Caudate nucleus (tissue), 63 donors: ENCODE measurements at places on chromosomes 2 and 18.

- DNase-seq, result no peak
Observed at GRCh38 chr2:43488737-43489136, 107.1 kb downstream of the THADA start.

GRCh38 chr2:177422271-177422670, 29.7 kb downstream of the AGPS start:
- no peak for DNase-seq

DNA sequence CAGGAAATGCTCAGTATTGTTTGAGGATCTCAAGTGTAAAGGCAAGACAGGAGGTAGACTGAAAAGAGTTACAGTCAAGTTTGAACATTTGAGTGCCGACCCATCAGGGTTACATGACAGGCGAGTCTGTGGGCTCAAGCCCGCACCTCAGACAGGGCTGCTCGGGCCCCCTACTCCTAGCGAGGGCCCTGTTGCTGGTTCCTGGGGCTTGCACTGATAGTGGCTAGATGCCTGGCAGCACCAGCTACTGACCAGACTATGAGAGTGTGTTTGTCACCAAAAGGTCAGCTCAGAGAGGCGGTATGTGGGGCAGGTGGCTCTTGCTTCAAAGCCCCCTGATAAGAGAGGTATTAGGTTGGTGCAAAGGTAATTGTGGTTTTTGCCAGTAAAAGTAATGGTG, 35.6 kb upstream of the CYP27C1 start:
- DNase-seq, result no peak

- no peak for DNase-seq
Observed at GRCh38 chr2:239978411-239978810, 46.7 kb downstream of the NDUFA10 start.

- no peak for DNase-seq
Observed at GRCh38 chr2:55045780-55046179, 4.5 kb downstream of the RTN4 start.

- DNase-seq, result no peak
Observed at GRCh38 chr2:12119841-12120240, 373.4 kb downstream of the LPIN1 start.

- no peak for DNase-seq
Observed at GRCh38 chr2:102154364-102154763, 11.8 kb downstream of the IL1R1 start.

- no peak for DNase-seq
Observed at GRCh38 chr2:54570925-54571694, 115.0 kb downstream of the SPTBN1 start.

GRCh38 chr2:27954771-27955383, 64.3 kb downstream of the BABAM2 start:
- no peak for DNase-seq

DNA sequence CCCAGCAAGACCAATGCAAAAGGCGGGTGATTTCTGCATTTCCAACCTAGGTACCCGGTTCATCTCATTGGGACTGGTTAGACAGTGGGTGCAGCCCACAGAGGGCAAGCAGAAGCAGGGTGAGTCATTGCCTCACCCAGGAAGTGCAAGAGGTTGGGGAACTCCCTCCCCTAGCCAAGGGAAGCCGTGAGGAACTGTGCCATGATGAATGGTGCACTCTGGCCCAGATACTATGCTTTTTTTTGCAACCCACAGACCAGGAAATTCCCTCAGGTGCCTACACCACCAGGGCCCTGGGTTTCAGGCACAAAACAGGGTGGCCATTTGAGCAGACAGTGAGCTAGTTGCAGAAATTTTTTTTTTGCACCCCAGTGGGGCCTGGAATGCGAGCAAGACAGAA, 662.6 kb upstream of the ACVR2A start:
- DNase-seq, result no peak

GRCh38 chr18:31042406-31043181, at the start of gene DSC3:
Gene DSC3 (minus strand): TSS chr18:31042742. CDS start chr18:31042660, 82 bp downstream.
- no peak for DNase-seq

DNA sequence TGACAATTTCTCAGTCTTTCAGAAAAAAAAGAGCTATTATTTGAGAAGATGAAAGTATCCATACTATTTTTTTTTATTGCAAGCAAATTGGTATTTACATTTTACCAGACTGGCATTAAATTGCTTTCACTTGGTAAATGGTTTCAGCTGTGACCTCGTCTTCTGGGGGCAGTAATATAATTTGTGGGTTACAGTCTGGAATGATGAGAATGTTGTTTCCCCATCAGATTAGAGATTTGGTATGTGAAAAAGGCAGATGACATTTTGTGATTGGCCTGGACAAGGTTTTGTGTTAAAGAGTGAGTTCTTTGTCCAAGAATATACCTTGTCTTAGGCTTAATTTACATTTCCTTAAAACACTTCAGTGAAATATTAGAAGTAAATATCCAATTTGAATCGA, 390.1 kb upstream of the ST6GAL2 start:
- no peak for DNase-seq

GRCh38 chr2:231923010-231923344, 3.2 kb downstream of the NPPC start:
- no peak for DNase-seq

DNA sequence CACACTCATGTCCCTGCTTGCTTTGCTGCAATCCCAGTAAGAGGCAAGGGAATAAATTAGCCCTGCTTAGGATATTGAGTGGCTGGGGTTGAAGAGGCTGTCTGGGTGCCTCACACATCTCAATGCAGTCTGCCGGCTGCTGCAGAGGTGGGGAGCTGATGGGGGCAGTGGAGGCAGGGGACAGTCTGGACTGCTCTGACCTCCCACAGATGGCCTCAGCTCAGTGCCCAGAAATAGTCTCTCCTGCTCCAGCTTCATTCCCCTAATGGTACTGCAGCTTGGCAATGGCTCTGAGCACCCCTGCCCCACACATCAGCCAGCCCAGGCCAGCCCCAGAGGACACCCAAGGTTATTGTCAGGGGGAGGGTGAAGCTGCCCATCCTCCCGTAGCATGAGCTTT, 21.5 kb upstream of the TNS1 start:
- DNase-seq, result no peak

- DNase-seq, result no peak
Observed at GRCh38 chr2:69686813-69687212, 43.3 kb upstream of the AAK1 start.

- no peak for DNase-seq
Observed at GRCh38 chr18:55790296-55790695, 202.3 kb upstream of the TCF4 start.

DNA sequence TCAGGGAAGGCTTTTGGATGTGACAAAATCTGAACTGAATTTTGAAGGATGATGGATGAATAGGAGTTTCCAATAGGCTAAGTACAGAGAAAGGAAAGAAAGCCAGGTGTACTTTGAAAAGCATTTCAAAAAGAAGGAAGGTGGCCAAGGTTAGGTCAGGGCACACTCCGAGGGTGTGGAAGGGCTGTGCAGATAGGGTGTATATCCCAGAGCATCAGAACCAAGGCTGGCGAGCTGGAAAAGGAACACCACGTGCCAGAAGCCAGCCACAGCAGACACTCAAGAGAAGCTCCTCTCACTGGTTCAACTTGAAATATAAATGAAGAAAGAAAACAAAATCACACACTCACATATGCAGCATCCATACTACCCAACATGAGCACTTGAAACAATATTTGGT, 51.0 kb downstream of the RPL31 start:
- no peak for DNase-seq

GRCh38 chr2:207996848-207997247, 28.5 kb downstream of the PLEKHM3 start:
- DNase-seq, result no peak

- no peak for DNase-seq
Observed at GRCh38 chr2:145119225-145119624, 599.3 kb upstream of the ZEB2 start.

DNA sequence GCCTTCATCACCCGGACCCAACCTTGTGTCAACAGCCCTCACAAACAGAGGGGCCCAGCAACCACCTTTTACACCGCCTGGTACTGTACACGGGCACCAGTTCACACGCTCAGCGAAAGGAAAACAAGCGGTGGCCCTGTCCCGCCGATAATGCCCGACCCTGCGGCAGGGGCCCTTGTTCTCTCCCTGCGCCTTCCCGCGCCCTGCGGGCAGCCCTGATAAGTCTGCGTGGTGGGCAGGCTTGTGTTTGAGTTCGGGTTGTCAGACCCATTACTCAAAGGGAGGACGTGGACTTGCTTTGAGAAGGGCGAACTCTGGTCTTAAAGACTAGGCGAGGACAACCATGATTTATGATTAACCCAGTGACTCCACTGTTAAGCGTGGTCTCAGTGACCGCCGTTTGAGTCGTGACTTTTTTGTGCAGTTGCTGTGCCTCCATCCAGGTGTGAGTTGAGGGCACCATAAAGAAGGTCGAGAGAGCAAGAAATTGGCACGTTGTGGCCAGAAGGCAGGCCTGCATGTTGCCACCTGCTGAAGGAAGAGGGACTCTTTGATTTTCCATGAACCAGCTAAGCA, 167.4 kb upstream of the GATA6 start:
- no peak for DNase-seq

- no peak for DNase-seq
Observed at GRCh38 chr2:111534910-111535352, 349.1 kb downstream of the ANAPC1 start.

- no peak for DNase-seq
Observed at GRCh38 chr2:176583607-176584006, 314.4 kb downstream of the MTX2 start.

GRCh38 chr2:190355968-190356644, 12.7 kb downstream of the INPP1 start:
- no peak for DNase-seq

- no peak for DNase-seq
Observed at GRCh38 chr2:172279813-172280212, 147.6 kb upstream of the ITGA6 start.

GRCh38 chr2:162574615-162575452, 230.9 kb downstream of the GCA start:
- no peak for DNase-seq

- DNase-seq, result no peak
Observed at GRCh38 chr2:225773148-225773547, 373.6 kb downstream of the NYAP2 start.

- no peak for DNase-seq
Observed at GRCh38 chr2:229431327-229431954, 160.4 kb upstream of the PID1 start.

DNA sequence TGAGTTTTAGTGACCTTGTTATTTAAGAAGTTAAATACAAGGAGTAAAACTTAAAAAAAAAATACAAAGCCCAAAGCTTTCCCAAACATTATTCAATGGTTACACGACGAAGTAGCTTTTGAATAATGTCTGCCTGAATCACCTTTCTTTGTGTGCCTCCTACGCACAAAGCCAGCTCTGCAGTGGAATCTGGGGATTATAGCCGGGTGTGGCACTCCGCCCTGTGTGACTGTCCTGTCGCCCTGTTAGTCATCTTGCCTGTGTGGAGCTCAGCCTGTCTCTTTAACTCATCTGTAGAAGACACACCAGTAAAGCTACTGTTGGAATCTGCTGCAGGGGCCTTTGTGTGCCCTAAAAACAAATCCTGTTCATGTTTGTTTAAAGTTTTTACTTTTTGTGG, 79.4 kb upstream of the TCF7L1 start:
- no peak for DNase-seq

GRCh38 chr2:65032019-65032975, 23.9 kb upstream of the CEP68 start:
- no peak for DNase-seq

DNA sequence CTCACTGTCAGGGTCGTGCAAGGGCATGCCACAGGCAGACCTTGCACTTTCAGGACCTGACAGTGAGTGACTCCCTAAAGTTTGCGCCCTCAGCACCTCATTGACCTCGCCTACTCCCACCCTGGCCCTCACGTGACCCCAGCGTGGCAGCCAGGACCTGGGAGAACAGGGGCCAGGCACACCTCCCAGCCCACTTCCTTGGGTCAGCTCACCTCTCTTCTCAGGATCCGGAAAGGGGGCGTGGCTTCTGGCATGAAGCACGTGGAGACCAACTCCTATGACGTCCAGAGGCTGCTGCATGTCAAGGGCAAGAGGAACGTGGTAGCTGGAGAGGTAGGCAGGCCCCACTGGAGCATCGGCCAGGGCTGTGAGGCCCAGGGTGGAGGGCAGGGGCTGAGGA, 8.8 kb downstream of the VIL1 start:
- DNase-seq, result no peak

DNA sequence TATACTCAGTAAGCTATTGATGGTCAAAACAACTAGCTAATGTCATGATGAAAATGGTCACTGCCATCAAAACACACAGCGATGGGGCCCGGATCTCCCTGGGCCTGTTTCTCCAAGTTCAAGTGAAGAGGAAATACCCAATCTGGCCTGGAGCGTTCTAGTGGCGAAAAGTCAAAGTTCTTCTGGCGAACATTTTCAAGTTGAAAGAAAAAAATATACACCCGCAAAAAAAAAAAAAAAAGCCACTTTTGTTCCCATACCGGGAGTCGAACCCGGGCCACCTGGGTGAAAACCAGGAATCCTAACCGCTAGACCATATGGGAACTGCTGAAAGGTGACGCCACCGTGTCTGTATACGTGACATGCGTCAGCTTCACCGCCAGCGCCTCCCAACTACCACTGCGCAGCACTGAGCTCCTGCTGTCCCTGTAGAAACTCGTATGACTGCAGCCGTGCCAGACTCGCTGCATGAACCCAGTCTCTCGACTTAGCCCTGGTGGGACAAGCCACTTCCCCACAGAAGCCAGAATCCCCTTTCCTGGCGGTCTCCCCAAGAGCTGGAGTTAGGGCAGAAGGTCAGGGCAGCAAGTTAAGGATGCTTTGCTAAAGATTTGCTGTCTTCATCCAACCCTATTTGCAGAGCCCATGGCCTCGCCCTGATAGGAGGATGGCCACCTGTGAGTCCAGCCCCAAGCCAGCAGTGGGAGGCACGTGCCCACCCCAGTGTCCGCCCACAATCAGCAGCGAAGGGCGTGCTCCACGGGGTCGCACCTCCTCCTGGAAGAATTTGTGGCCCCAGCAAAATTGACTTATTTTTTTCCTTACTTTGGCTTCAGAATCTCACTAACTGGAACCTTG, 5.6 kb upstream of the IMP4 start:
- DNase-seq, result peak; percentile 52

GRCh38 chr2:3298191-3298590, 79.4 kb downstream of the EIPR1 start:
- no peak for DNase-seq

- no peak for DNase-seq
Observed at GRCh38 chr2:191631754-191632153, 46.2 kb upstream of the NABP1 start.

DNA sequence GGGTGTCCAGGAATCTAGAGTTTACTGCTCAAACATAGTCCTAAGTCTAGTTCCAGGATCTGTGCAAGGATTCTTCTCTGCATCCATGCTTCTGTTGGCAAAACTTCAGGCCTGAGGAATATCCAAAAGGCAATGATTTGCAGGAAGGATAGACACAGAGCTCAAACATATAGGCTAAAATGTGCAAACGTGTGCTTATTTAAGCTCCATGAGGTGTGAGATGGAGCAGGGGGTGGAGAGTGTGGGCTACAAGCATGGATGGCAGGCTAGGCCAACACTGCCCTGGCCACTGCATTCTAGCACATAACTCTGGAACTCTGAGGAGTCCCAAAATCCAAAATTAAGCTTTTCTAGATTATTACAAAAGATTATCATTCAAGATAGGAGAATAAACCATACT, 301.1 kb downstream of the PAX3 start:
- DNase-seq, result no peak

GRCh38 chr2:27174638-27175037, 25.8 kb downstream of the TCF23 start:
- no peak for DNase-seq
